SHP77 (cell line): ENCODE measurements at places on chromosomes 1 and 21.

DNA sequence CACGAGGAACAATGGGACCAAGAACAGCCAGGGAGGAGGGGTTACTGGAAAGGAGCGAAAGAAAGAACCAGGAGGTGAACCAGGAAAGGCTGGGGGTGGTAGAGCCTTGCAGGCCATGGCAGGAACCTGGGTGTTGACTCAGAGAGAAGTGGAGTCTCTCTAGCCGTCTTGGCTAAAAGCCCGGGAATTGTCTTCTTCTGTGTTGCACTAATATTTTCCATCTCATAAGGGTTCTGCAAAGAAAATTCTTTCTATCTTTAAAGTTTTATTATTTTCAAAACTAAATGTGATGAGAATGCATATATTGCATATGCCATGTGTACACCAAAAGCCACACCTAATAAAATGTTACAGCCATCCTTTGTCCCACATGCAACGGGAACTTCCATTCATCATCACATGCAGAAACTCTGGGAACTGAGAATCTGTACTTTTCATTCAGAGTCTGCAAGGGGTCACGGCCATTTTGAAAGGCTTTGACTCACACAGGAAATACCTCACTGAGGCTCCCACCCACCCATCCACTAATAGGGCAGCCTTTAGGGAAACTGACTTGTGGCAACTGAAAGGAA, 38.0 kb downstream of the ERG start:
- no peak for DNase-seq

GRCh38 chr1:209490013-209490412, 93.5 kb upstream of the CAMK1G start:
- DNase-seq, result no peak

- no peak for DNase-seq
Measured at GRCh38 chr1:78715181-78715661, 65.6 kb downstream of the IFI44 start.

DNA sequence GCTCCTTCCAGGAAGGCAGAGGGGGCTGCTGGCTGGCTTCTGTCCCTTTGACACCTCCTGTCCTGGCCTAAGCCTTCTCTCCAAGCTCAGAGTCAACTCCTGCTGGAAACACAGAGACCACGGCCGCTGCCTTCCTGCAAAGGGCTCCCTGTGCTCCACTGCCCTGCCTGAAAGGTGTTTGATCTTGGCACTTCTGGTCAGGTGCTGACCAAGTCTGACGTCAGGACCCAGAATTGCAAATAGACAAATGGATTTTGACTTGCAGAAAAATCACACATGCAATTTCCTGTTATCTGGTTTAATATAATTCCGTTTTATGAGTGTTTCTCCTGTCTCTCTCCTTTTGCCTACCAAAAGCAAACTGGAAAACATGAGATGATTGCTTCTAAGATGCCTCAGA, 86.5 kb upstream of the HMGB4 start:
- no peak for DNase-seq

DNA sequence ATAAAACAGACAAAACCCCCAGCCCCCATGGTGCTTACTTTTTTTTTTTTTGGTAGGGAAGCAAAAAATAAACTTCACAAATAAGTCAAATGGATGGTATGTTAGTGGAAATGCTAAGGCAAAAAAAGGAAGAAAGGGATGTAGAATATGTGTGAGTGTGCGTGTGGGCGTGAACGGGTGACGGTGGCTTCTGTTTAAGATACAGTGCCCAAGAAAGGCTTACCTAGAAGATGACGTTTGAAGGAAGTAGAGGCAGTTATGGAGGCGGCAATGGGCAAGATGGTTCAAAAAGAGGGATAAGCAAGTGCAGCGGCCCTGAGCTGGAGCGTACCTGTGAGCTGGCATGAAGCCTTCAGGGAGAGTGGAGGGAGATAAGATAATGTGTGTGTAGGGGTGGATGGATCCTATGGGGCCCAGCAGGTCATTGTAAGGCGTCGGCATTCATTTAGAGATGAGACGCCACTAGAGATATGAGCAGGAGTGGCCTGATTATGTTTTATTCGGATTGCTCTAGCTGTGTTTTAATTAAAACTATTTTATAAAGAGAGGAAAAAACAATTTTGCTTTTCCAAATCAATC, 19.9 kb downstream of the LEPR start:
- DNase-seq, result no peak

GRCh38 chr1:147292012-147292411, 49.5 kb downstream of the CHD1L start:
- DNase-seq, result no peak

- DNase-seq, result no peak
Measured at GRCh38 chr1:8679395-8679800, 138.0 kb downstream of the RERE start.

DNA sequence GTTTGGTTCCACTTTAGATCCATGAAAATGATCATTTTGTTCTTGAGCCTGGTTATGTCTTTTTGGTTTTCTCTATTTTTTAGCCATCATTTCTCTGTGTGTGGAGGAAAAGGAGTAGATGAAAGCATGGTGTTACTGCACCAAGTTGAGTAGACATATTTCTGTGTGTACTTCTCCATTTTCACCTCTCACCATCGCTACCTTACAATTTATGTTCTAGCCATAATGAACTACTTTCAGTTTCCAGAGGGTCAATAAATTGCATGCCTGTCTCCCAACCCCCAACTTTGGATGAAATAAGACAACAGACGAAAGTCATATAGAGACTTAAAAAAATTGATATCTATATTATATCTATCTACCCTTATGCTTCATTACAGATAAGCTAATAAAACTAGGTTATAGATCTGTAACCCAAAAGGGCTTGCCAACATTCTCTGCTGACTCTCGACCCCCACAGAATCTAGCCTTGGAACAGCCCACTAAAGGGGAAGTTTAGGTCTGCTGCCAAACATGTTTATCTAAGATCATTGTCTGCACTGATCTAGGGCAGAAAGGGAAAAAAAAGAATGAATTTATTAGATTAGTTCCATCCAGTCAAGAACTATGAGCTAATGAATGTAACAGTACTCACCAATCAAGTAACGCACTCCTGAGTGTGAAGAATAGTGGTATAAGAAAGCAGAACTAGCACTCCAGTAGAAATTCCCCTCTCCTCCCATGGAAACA, 7.5 kb upstream of the MAN1A2 start:
- no peak for DNase-seq

DNA sequence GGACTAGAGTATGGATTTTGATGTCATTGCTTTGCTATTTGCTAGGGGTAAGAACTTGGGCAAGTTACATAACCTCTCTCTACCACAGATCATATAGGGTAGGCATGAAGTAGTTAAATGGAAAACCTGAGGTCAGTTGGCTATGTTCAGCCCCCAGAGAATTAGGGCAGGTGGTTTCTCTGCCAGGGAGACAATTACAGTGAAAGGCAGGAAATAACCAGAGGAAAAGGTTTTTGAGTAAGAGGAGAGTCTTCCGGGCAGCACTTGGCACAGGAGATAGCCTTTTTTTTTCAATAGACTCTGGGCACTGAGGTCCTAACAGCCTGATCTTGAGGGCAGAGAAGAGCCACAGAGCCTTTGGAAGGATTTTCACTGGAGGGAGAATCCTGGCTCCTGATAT, 16.7 kb upstream of the SERBP1 start:
- no peak for DNase-seq

DNA sequence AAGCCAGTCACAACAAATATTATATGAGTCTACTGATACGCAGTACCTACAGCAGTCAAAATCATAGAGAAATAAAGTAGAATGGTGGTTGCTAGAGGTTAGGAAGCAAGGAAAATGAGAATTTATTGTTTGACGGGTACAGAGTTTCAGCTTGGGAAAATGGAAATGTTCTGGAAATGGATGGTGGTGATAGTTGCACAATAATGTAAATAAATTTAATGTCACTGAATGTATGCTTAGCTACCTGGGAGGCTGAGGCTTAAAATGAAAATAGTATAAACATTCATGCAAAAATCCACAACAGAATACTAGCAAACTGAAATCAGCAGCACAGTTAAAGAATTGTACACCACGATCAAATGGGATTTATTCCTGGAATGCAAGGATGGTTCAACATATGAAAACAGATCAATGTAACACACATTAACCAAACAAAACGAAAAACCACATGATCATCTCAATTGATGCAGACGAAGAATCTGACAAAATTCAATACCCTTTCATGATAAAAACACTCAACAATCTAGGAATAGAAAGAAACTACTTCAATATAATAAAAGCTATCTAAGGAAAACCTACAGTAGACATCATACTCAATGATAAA, 10.7 kb downstream of the TUT4 start:
- DNase-seq, result no peak

GRCh38 chr1:65493802-65494201, 73.3 kb downstream of the LEPR start:
- no peak for DNase-seq

- peak; percentile 14 for DNase-seq
Measured at GRCh38 chr1:25820247-25821111, 725 bp downstream of the MTFR1L start.

GRCh38 chr1:196970182-196970581, 7.2 kb upstream of the CFHR5 start:
- DNase-seq, result no peak

DNA sequence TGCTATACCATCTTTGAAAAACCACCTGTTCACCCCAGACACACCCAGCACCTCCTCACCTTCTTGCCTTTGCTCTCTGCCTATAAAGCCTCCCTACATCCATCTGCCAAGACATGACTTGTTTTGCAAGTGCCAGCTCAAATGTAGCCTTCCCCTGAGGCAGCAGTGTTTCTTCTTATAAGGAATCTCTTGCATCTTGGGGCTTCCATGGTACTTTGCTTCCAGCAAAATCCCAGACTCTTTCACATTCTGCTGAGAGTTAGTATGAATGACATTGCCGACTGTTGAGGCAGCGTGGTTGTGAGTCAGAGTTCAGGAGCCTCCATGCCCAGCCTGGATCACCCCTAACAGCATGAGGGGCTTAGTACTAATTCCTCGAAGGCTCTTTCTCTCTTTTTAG, 217.4 kb upstream of the RUNX1 start:
- DNase-seq, result no peak
